ENCODE measurements at places on chromosomes 4 and X. TPM values are rescaled to one million over a fixed set of nuclear protein-coding genes. Genes with fewer than 3 reads are reported as not detected.

DNA sequence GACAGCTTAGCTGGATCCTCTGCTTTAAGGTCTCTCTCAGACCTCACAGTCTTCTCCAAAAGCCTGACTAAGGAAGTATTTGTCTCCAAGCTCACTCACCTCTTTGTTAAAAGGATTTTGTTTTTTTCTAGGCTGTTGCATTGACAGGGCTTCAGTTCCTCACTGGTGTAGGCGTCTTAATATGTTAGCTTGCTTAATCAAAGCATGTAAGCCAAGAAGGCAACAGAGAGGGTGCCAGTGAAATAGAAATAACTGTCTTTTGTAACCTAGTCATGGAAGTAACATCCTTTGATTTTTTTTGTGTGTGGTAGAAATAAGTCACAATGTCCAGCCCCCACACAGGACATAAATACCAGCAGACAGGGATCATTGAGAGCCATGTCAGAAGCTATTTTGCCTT, 58.8 kb downstream of the FIP1L1 start:
- DNase-seq: peak; percentile 68

- peak; percentile 44 for DNase-seq
These were observed 11.3 kb upstream of the PRDM8 start for GRCh38 chr4:80185787-80186548.

- peak; percentile 47 for DNase-seq
These were observed 16.5 kb downstream of the DHRSX start for GRCh38 chrX:2484256-2484655.

- peak; percentile 19 for DNase-seq
These were observed 195.2 kb upstream of the STK26 start for GRCh38 chrX:131827935-131828334.

The MTMR8 gene
- total RNA-seq: not detected

The CXorf49 gene
- not detected for total RNA-seq

Data from GM23248 (cell line).